ENCODE measurements at places on chromosomes 7 and 10.

- no peak for DNase-seq
- H3K4me3 ChIP-seq, result no peak overlapping the region
- no peaks in the 10 kb centered on the region for H3K4me1 ChIP-seq
These were observed 130.1 kb downstream of the CREB5 start for GRCh38 chr7:28542410-28542809.

DNA sequence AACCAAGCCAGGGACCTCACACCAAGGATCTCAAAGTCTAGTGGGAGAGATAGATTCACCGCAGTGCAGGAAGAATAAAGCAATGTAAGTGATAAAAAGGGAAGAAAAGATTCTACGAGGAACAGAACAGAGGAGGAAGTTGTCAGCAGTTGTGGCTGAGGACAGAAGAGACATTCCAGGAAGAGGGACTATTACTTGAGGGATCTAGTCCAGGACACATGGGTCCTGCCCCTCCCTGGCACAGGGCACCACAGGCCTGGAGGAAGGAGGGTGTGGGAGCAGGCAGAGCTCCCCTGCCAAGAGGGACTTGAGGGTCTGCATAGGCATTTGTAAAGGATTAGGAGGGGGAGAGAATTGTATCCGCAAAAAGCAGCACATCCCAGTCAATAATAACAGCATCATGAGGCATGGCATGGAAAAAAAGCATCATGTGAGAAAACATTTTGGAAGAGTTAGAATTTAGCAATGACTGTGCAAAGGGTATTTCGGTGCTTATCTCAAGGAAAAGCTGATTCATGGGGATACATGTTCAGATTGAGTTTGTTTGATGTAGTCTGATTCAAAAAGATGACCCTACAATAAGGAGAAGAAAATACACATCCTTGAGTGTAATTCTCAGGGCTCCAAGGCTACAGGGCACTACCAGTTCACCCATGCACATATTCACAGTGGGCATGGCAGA lies 12.7 kb downstream of the C10orf71 start:
- no peak overlapping the region for H3K27ac ChIP-seq
- no peaks in the 10 kb centered on the region for H3K36me3 ChIP-seq
- no peak for DNase-seq
- no peaks in the 10 kb centered on the region for H3K27me3 ChIP-seq
- H3K4me1 ChIP-seq, result peaks cover 43% of the 10 kb centered on the region

DNA sequence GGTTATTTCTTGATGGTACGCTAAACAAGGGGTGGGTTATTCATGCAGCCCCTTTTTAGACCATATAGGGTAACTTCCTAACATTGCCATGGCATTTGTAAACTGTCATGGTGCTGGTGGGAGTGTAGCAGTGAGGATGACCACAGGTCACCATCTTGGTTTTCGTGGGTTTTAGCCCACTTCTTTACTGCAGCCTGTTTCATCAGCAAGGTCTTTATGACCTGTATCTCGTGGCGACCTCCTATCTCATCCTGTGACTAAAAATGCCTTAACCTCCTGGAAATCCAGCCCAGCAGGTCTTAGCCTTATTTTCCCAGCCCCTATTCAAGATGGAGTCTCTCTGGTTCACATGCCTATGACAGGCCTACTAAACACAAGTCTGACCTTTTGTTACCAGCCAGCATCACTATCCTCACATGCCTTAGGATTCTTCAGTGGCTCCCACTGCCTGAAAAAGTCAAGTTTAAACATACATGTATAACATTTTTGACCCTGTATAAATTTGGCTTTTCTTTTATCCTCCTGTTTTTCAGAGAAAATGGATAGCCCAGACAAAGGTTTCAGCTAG lies 13.2 kb upstream of the COBL start:
- H3K27ac ChIP-seq, result no peak overlapping the region
- H3K36me3 ChIP-seq, result no peaks in the 10 kb centered on the region
- H3K4me3 ChIP-seq, result no peak overlapping the region
- H3K4me1 ChIP-seq, result no peaks in the 10 kb centered on the region
- no peak for DNase-seq

DNA sequence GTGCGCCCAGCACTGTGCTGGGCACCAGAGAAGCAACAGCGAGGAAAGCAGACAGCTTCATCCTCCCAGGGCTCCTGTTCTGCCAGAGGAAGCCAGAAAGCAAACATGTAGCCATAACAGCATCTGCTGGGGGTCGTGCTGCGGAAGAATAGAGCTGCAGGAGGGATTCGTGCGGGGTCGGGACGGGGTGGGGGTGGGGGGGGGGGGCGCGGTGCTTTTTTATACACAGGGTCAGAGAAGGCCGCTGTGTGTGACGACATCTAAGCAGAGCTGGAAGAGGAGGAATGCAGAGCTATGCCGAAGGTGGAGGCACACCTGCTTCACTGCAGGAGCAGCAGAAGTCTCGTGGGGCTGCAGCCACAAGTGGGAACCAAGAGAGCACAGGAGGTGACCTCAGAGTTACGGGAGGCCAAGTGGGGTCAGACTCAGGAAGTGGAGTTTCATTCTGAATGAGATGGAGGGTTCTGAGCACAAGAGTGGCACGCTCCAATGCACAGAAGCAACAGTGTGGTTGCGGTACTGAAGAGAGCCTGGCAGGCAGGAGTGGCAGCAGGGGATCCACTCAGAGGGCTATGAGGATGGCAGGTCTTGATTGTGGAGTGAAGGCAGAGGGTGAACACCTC lies 11.1 kb downstream of the PKD1L1 start:
- H3K4me3 ChIP-seq, result no peak overlapping the region
- H3K27me3 ChIP-seq, result no peaks in the 10 kb centered on the region

- H3K4me1 ChIP-seq, result peaks cover 39% of the 10 kb centered on the region
- DNase-seq, result no peak
- H3K27me3 ChIP-seq, result no peaks in the 10 kb centered on the region
- H3K36me3 ChIP-seq, result no peaks in the 10 kb centered on the region
These were observed 118.3 kb downstream of the KLF6 start for GRCh38 chr10:3666525-3667302.

- no peaks in the 10 kb centered on the region for H3K27me3 ChIP-seq
- no peak for DNase-seq
- no peaks in the 10 kb centered on the region for H3K4me1 ChIP-seq
These were observed 144.0 kb downstream of the PLCE1 start for GRCh38 chr10:94137747-94138146.

DNA sequence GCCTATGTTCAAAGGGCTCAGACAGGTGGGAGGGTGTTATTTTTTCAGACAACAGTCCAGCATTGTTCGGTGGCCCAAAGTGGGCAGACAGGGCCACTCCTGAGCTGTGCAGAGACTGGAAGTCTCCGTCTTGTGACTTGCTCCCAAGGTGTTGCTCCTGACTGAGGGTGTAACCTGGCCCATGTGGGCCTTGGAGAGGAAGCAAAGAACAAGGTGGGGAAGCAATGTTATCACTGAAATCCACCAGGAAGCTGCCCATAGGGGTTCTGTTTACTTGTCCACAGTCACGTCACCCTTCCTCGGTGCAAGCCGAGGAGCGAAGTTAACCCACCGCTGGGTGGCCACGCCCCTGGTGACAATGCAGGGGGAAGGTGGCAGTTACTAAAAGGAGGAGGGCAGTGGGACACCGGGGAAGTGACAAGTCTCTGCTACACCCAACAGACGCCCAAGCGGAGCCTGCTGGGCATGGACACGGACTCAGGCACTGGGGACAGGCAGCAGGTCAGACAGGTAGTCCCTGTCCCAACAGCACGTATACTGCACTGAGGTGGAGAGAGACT lies 311.6 kb upstream of the MKI67 start:
- H3K27me3 ChIP-seq, result no peaks in the 10 kb centered on the region
- no peaks in the 10 kb centered on the region for H3K4me1 ChIP-seq
- DNase-seq, result no peak
- no peak overlapping the region for H3K4me3 ChIP-seq
- H3K36me3 ChIP-seq, result no peaks in the 10 kb centered on the region
- no peak overlapping the region for H3K27ac ChIP-seq

- H3K27ac ChIP-seq, result no peak overlapping the region
- H3K4me1 ChIP-seq, result no peaks in the 10 kb centered on the region
- no peak overlapping the region for H3K4me3 ChIP-seq
- H3K36me3 ChIP-seq, result no peaks in the 10 kb centered on the region
- no peaks in the 10 kb centered on the region for H3K27me3 ChIP-seq
These were observed 112.3 kb downstream of the VWC2 start for GRCh38 chr7:49885593-49886285.

- DNase-seq, result no peak
- H3K4me1 ChIP-seq, result no peaks in the 10 kb centered on the region
- no peaks in the 10 kb centered on the region for H3K36me3 ChIP-seq
- H3K27me3 ChIP-seq, result no peaks in the 10 kb centered on the region
These were observed 42.4 kb downstream of the PDK4 start for GRCh38 chr7:95553939-95554338.

GRCh38 chr7:3087243-3087755 lies 43.6 kb upstream of the CARD11 start:
- DNase-seq, result no peak
- H3K36me3 ChIP-seq, result no peaks in the 10 kb centered on the region
- H3K27ac ChIP-seq, result no peak overlapping the region
- peaks cover 40% of the 10 kb centered on the region for H3K4me1 ChIP-seq
- H3K4me3 ChIP-seq, result no peak overlapping the region

- H3K36me3 ChIP-seq, result no peaks in the 10 kb centered on the region
- H3K27me3 ChIP-seq, result peaks cover 10% of the 10 kb centered on the region
- DNase-seq, result no peak
- H3K4me3 ChIP-seq, result no peak overlapping the region
- H3K4me1 ChIP-seq, result no peaks in the 10 kb centered on the region
- H3K27ac ChIP-seq, result no peak overlapping the region
These were observed 35.9 kb upstream of the SKAP2 start for GRCh38 chr7:26900251-26900650.

DNA sequence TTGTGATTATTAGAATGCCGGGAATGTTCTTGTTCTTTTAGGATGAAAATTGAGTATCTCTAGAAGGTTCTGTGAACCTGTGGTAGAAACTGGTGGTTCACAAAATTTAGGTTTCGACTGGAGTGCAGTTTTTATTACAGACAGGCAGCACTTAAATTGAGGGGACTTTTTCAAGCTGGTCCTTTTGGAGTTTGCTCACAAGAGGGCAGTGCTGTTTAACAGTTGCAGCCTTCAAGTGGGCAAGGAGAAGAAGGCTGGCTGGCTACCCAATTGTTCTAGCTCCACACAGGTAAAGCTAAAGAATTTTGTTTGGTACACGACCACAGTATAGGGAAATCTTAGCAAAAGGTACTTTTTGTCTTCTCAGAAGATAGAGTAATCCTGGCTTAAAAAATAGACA lies 233.6 kb downstream of the SNX13 start:
- H3K4me3 ChIP-seq, result no peak overlapping the region
- H3K4me1 ChIP-seq, result no peaks in the 10 kb centered on the region
- H3K36me3 ChIP-seq, result no peaks in the 10 kb centered on the region
- H3K27ac ChIP-seq, result no peak overlapping the region

DNA sequence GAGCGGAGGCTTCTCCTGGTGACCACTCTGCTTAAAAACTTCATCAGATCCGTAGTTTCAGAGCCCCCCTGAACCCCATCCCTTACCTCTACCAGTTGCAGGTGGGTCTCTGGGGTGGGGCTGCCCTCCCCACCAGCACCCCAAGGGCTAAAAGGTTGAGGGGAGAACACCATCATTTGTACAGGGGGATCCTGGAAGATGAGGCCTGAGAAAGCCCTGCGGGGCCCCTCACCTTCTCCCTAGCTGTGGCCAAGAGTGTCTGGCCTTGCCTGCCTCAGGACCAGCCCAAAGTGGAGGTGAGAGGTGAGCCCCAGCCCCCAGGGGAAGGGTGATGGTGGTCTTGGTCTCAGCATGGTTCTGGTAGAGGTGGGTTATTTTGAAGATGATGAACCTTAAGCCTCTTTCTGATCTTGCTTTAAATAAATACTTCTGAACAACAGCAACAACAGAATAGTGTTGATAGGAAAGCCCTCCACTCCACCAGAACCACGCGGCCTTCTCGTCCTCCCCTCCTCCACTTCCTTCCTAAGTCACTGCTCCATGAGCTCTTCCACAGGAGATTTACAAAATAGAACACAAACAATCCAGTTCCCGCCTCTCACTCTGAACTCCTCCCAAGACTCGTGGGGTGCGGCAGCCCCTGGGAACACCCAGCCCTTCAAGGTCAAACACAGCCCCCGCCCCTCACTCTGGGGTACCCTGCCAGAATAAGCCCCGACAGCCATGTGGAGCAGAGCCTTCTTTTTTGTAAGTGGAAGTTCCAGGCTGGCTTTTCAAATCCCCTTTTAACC lies 169.1 kb downstream of the EGFR start:
- no peaks in the 10 kb centered on the region for H3K4me1 ChIP-seq
- H3K4me3 ChIP-seq, result no peak overlapping the region
- H3K36me3 ChIP-seq, result no peaks in the 10 kb centered on the region
- H3K27ac ChIP-seq, result no peak overlapping the region

- H3K4me3 ChIP-seq, result no peak overlapping the region
- H3K36me3 ChIP-seq, result no peaks in the 10 kb centered on the region
- H3K27me3 ChIP-seq, result no peaks in the 10 kb centered on the region
- H3K27ac ChIP-seq, result no peak overlapping the region
- no peaks in the 10 kb centered on the region for H3K4me1 ChIP-seq
- no peak for DNase-seq
These were observed 155.0 kb downstream of the RNF133 start for GRCh38 chr7:122543891-122544290.

- H3K27me3 ChIP-seq, result no peaks in the 10 kb centered on the region
- H3K4me3 ChIP-seq, result no peak overlapping the region
These were observed 25.9 kb upstream of the OCM start for GRCh38 chr7:5854738-5855137.

DNA sequence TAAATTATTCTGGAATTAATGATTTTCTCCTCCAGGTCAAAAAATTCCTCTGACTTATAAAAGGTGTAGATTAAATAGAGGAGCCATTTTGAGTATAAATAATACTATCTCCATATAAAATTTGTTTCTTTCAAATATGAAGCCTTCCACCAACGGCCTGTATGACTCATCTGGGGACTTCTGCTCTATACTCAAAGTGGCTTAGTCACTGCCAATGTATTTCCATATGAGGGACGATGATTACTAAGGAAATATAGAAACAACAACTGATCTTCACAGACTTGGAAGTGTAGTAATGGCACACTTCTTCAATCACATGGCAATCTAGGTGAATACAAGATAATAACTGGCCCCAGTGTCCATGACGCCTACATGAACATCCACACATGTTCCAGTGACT lies 335.6 kb upstream of the HGF start:
- H3K4me3 ChIP-seq, result no peak overlapping the region
- no peaks in the 10 kb centered on the region for H3K27me3 ChIP-seq
- no peaks in the 10 kb centered on the region for H3K4me1 ChIP-seq

- no peaks in the 10 kb centered on the region for H3K27me3 ChIP-seq
- no peak overlapping the region for H3K27ac ChIP-seq
- peaks cover 9% of the 10 kb centered on the region for H3K4me1 ChIP-seq
- H3K4me3 ChIP-seq, result no peak overlapping the region
- H3K36me3 ChIP-seq, result no peaks in the 10 kb centered on the region
These were observed 94.2 kb downstream of the NKX6-2 start for GRCh38 chr10:132691711-132692153.

Measured in natural killer cell (primary cell).